ENCODE measurements at places on chromosomes 1 and 21. TPM values are rescaled to one million over a fixed set of nuclear protein-coding genes. Genes with fewer than 3 reads are reported as not detected.

GRCh38 chr1:245121523-245121922, 33.3 kb upstream of the KIF26B start:
- no peak for DNase-seq

- DNase-seq: no peak
Observed at GRCh38 chr1:115139381-115139780, 50.1 kb upstream of the TSPAN2 start.

- DNase-seq: no peak
Observed at GRCh38 chr1:172775606-172776005, 116.7 kb downstream of the FASLG start.

RBM34 gene
- 67.0 TPM for total RNA-seq

GRIK3 gene
- 0.55 TPM for total RNA-seq

DNA sequence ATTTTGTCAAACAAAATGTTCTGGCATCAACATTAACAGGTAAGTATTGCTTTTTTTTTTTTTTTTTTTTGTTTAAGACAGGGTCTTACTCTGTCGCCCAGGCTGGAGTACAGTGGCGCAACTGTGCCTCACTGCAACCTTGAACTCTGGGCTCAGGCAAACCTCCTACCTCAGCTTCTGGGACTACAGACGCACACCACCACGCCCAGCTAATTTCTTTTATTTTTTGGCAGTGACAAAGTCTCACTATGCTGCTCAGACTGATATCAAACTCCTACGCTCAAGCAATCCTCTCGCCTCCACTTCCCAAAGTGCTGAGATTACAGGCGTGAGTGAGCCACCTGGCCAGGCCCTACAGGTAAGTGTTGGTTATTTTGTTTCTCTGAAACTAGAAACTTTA, 2.4 kb downstream of the TUT4 start:
- DNase-seq: no peak

DNA sequence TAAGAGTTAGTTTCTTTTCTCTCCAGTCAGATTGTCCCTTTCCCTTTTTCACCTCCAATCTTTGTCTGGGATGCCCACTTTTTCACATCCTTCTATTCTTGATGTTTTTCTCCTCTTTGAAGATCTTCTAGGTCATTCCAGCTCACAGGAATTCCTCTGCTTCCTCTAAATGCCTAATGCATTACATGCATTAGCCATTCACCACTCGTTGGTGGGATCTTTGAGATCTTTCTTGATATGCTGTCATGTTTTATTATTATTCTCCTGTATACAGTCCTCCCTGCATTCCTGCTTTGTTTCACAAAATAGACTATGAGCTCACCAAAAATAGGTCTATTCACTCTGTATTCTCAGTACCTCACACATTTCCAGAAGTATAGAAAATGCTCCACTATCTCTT, 129.0 kb downstream of the LYPLAL1 start:
- no peak for DNase-seq

DNA sequence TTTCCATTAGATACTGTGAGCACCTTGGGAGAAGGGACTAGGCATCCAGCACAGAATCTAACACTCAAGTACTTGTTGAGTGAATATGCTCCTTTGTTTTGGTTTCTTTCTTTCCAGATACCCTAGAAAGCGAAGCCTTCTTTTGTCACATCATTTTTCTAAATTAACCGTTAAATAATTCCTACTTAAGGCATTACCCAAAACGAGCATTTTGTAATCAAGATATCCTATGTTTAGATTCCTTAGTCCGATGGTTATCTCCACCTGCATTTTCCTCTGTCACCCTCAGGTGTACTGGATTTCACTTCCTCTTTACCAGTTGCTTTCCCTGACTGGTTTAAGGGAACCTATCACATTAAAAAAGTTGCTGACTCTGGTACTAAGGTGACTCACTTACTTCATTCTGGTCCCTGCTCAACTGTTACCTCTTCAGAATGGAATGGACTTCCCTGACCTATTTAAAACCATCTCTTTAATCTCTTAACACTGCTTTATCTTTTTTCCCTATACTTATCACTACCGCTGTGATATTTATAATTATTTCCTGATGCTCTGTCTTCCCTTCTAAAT, 3.2 kb downstream of the B3GALNT2 start:
- no peak for DNase-seq

GRCh38 chr1:168135921-168136708, 615 bp downstream of the GPR161 start:
- no peak for DNase-seq

DNA sequence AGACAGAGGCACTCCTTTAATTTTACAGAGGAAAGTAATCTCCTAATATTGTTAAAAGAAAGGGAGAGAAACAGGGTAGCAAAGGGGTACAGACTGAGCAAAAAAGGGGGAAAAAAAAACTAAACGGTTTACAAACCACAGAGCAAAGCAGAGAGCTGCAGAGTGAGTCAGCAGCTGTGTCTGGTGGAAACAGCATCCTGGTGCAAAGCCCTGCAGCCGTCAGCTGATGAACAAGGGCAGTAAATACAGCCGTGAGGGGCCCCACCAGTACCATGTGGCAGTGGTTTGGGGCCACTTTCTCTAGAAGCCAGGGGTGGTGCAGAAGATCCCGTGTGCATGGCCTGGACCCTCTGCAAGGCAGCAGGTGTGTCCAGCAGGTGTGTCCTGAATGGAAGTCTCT, 111.3 kb downstream of the ERG start:
- DNase-seq: no peak

- DNase-seq: no peak
Observed at GRCh38 chr1:183070923-183071618, 47.9 kb downstream of the LAMC1 start.

GRCh38 chr1:207818971-207819451, 67.2 kb downstream of the CD46 start:
- DNase-seq: peak; percentile 42

- DNase-seq: no peak
Observed at GRCh38 chr1:218171302-218171893, 113.7 kb upstream of the RRP15 start.

CELA2B gene
- not detected for total RNA-seq

ZNF648 gene
- total RNA-seq: 0.23 TPM

NBL1 gene
- 226 TPM for total RNA-seq

CR1 gene
- 3.1 TPM for total RNA-seq

ADGRL2 gene
- total RNA-seq: 41.9 TPM

ILDR2 gene
- total RNA-seq: 14.2 TPM

S100A14 gene
- 51.3 TPM for total RNA-seq

All from ureter (tissue), 1 donor.